RWPE1 (cell line): ENCODE measurements at places on chromosomes 13 and 19.
A peak's percentile ranks its signal among the peaks of the same experiment; 100 is the strongest.

- no peak for DNase-seq
Measured at GRCh38 chr13:39374741-39375189, 228.2 kb downstream of the LHFPL6 start.

GRCh38 chr13:110416131-110417025, 109.3 kb downstream of the COL4A2 start:
- DNase-seq: no peak

GRCh38 chr19:35260694-35261304, 8.0 kb upstream of the USF2 start:
- no peak for DNase-seq

DNA sequence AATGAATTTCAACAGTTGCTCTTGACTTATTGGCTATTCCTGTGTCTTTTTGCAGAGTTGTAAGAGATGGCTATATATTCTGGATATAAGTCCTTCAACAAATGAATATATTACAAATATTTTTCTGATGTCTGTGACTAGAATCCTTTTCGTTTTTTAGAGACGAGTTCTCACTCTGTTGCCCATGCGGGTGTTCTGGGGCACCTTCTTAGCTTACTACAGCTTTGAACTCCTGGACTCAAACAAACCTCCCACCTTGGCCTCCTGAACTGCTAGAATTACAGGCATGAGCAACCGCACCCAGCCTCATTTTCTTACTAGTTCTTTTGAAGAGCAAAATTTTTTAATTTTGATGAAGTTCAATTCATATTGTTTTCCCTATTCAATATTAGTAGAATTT, 287.8 kb downstream of the LIG4 start:
- DNase-seq: no peak

DNA sequence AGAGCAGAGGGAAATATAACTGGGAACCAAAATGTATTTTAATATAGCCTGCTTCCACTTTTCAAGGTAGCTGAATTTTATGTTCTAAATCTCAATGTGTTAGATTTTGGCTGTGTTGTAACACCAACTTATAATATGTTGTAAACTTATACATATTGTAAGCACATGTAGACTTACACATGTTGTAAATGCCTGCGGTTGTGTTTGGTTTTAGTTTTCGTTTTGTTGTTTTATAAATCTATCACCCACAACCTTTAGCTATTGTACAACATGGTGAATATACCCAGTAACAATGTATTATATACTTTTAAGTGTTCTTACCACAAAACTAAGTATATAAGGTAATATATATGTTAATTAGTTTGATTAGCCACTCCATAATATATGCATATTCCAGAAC, 15.6 kb downstream of the KCTD4 start:
- DNase-seq: no peak

GRCh38 chr13:70386919-70387318, 278.7 kb upstream of the KLHL1 start:
- no peak for DNase-seq

DNA sequence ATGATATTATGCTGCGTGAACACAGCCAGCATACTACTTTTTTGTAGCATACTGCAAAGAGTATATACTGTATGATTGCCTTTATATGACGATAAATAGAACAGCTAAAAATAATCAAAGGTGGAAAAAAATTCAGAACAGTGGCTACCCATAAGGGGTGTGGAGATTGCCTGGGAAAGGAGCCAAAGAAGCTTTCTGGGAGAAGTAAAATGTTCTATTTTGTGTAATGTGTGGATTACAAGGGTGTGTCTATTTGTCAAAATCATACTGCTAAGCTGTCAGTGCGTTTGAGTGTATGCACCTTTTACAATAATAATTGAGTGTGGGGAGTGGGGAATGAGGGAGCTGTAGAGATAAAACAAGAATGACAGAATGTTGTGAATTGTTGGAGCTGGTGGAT, 45.2 kb upstream of the MTIF3 start:
- DNase-seq: no peak

DNA sequence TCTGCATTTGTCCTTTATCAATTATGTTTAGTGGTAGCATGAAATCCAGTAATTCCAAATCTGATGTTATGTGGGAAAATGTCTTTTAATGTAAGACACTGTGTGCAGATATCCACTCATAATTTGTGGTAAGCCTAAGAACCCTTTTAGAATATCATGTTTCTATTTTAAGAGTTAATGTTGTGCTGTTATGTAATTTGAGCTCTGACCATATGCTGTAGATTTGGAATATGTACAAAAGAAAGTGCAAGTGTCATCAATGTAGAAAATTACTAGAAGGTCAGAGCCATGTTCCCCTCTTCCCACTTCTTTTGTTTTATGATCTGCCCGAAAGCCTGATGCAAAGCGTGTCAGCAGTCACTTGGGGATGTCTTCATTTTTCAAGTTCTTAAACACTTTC, 44.5 kb downstream of the SCEL start:
- DNase-seq: no peak

DNA sequence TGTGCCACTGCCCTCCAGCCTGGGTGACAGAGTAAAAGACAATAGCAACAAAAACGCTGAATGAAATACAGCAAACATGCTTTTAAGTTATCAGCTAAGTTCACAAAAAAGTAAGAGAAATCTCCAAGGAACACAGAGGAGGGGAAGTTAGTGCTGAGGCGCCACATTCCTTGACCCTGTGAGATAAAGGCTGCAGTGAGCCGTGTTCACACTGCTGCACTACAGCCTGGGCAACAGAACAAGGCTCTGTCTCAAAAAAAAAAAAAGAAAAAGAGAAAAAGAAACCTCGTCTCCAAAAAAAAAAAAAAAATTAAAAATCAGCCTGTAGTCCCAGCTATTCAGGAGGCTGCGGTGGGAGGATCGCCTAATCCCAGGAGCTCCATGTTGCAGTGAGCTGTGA, 16.3 kb upstream of the DOCK6 start:
- no peak for DNase-seq

DNA sequence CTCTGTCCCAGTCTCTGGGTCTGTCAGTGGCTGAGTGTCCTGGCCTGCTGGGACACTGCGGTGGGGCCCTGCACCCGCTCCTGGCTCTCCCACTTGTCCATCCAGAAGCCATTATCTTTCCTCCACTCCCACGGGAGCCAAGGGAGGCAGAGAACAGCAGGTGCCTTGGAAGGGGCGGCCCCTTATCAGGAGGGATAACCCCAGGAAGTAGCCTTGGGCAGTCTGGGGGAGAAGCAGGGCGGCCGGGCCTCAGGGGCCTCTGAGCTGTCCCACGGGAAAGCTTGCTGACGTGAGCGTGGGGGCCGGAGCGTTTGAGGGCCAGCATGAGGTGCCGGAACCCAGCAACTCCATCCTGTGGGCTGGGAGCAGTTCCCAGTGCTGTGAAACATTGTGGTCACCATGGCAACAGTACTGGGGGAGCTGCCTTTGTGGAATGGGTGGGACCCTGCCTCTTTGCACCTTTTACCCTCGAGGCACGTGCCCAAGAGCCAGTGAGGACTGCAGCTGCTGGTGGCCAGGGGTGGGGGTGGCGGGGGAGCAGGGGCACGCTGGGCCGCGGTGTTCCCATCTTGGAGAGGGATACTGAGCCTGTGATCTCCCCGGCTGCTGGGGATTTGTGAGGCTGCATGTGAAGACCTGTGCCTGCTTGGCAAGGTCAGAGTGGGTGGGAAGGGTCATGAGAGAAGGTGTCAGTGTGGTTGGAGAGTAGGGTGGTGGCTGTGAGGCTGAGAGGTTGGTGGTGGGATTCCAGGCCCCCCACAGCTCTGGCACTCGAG, 20.9 kb downstream of the KLHL26 start:
- DNase-seq: peak; percentile 45

DNA sequence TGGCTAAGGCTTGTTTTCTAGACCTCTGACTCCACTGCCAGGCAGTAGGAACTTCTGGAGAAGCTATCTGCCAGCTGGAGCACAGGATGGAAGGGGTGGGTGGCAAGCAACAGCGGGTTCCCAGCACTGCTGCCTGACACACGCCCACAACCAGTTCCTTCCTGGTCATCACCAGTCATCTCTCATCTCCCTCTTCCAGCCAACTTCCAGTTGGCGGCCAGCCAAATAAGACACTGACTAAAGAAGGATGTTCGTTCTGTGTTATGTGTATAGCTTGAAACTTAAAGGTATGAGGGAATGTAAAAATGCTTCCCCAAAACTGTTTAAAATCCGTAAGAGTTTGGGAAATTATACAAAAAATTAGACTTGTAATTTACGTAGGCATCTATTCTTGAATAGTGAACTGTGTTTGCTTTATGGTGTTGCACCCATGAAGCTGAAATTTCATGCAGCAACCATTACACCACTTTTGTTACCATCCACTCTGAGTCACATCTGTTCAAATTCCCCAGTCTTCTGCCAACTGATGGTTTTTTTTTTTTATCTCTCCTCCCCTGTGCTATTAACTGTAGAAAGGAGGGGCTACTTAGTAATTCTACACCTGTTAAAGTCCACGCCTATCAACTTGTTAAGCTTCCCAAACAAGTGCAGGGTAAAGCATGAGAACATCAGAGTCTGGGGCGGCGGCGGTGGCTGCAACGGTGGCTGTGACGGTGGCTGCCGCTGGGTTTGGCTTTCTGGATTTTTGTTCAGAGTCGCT, 86.2 kb upstream of the FRY start:
- peak; percentile 76 for DNase-seq
